ENCODE measurements at places on chromosomes 6 and 20. TPM values are rescaled to one million over a fixed set of nuclear protein-coding genes. Genes with fewer than 3 reads are reported as not detected.

BACH2 gene
- 4.1 TPM for total RNA-seq

DNA sequence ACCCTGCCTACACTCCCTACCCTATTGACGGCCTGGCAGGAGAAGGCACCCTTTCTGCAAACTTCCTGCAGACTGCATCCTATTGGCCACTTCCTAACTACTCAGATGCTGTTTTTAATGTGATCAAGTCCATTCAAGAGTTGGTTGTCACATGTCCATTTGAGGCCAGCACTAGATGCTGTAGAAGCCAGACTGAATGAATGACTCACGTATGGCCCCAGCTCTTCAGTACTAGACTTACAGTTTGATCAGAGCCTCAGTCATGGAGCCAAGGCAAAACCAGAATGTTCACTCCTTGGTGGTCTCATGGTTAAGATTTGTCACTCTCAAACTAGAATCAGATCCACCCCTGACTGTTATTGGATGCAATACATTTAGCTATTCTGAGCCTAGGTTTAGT, 101.7 kb downstream of the OPRM1 start:
- DNase-seq = no peak

GRCh38 chr20:58566981-58567380, 51.8 kb upstream of the APCDD1L start:
- no peak for DNase-seq

ARFGEF3 gene
- 8.8 TPM for total RNA-seq

DTD1 gene
- total RNA-seq = 65.4 TPM

- peak; percentile 23 for DNase-seq
These were observed 176.3 kb downstream of the ADGRG6 start for GRCh38 chr6:142478117-142478516.

DNA sequence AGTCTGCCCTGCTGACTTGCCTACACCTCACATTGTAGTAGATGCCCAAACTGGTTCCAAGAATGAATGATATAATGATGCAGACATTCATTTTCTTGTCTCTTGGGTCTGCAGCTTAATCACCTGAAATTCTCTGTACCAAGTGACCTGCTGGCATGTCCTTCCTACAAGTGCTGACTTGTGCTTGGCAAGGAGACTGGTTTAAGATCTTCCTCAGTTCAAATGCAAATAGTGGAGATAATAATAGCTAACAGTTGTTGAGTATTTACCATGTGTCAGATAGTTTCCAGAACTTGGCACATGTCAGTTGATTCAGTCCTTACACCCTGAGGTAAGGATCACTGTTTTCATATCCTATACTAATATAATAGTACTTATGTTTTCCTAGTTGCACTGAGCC, 223.4 kb downstream of the SLC24A3 start:
- DNase-seq = no peak

DNA sequence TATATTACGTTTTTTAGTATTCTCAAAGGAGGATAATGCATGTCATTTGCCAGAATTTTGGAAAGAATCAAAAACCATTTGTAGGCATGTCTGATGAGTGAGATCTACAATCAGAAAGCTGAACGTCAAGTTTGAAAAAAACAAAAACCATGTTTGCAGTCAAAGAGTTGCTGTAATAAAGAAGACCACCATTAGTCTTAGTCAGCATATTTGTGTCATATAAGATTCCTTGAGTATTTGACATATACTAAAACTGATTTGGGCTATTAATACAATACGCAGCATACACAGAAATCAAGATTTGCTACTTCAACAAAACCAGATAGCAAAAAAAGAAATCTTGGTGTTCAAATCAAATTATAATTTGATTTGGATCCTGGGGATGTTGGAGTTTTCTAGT, 247.5 kb downstream of the SAMD5 start:
- DNase-seq = no peak

GRCh38 chr20:48406912-48407340, 420.9 kb downstream of the PREX1 start:
- no peak for DNase-seq

GRCh38 chr6:105067329-105067728, 110.4 kb downstream of the LIN28B start:
- no peak for DNase-seq

ISM1 gene
- 0.05 TPM for total RNA-seq

GRCh38 chr6:168906391-168906790, 347.3 kb downstream of the THBS2 start:
- DNase-seq = peak; percentile 51

- DNase-seq = no peak
These were observed 10.7 kb downstream of the TBXT start for GRCh38 chr6:166156942-166157341.

- DNase-seq = no peak
These were observed 39.5 kb downstream of the CD40 start for GRCh38 chr20:46157625-46158024.

DNA sequence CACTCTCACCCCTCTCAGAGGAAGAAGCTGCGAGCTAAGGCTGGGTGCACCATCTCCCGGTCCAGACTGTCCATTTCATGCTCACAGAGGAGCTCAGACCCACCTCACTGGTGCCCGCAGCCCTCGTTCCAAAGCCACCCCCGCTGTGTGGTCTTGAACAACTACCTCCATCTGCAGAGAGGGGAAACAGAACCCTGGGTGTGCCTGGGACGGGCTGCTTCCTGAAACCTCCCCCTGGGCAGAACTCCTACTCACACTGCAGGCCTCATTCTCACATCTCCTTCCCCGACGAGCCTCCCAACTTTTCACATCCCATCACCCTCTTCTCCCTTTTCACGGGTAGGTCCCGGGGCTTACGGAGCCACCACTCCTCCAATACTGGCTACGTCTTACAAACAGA, 18.1 kb downstream of the PMEPA1 start:
- DNase-seq = no peak

KCNK15 gene
- not detected for total RNA-seq

DNA sequence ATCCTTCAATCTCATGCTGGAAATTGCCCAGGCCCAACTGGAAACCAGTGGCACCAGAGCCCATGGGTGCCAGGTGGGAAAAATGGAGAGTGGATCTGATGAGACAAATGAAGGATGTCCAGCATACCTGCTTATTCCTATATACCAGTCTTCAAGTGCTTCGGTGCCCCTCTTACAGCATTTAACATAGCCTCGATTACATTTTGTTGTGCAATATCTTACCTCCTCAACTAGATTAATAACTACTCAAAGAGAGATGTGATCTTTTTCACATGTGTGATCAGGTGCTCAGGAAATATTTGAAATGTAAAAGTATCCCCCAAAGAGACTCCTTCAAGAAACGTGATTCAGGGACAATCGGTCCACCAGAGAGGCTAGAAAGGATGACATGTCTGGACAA, 4.8 kb upstream of the ANKRD66 start:
- no peak for DNase-seq

GRCh38 chr6:105607636-105608621, 205.0 kb upstream of the PREP start:
- DNase-seq = no peak

NAPB gene
- 7.1 TPM for total RNA-seq

ADGRG6 gene
- 3.0 TPM for total RNA-seq

DNA sequence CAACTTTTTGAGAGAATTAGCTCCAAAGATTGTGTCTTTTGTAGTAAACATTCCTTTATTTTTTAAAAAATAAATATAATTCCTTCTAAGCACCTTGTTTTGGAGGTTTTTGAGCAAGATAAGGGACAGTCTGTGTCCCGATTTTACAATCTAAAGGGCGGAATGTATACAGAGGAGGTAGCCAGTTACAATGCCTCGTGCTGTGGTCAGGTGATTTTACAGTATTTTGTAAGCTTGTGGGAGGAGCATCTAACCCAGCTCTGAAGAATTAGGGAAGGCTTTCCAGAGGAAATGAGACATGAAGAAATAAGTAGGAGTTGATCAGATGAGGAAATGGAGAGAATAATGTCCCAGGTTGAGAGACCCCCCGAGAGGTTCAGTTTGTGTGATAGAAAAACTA, 1.3 kb downstream of the HINT3 start:
- DNase-seq = peak; percentile 23

ULBP3 gene
- 10.3 TPM for total RNA-seq

HEY2 gene
- total RNA-seq = 0.22 TPM

ACAT2 gene
- total RNA-seq = 88.6 TPM

GRCh38 chr20:53847139-53847836, 223.1 kb downstream of the BCAS1 start:
- no peak for DNase-seq

DNA sequence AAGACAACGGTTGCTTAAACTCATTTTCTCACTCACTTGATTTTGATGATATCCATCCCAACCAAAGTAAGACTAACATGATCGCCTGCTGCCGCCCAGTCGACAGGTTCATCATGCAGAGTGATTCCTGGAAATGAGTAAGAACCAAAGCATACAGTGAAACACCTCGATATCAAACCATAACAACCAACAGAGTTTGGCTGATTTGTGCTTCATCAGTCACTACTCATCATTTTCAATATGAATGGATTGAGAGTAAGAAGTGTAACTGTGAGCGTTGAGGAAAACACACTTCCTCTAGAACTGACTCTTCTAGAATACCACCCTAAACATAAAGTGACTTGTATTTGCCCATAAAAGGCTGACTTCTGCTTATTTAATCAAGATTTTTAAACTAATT, 29.2 kb upstream of the ALDH8A1 start:
- no peak for DNase-seq

DNA sequence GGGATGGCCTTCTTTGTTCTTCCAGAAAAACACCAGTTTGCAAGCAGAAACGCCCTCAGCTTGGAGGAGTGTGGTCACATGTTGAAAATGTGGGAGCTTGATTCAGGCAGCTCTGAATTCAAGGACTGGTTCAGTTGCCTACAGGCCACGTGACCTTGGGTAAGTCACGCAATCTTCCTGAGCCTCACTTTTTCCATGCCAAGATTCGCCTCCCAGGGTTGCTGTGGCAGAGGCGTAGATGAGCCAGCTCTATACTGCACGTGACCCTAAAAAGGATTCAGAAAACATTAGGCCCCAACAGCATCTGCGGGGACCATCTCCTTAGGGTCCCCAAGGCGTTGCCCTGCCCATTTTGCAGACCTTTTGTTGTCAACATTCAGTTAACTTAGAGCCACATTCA, 112.0 kb upstream of the SNX9 start:
- no peak for DNase-seq

- no peak for DNase-seq
These were observed 394.5 kb downstream of the CDC5L start for GRCh38 chr6:44781912-44782597.

PCNA gene
- total RNA-seq = 450 TPM

- no peak for DNase-seq
These were observed 10.8 kb upstream of the FKBP1A start for GRCh38 chr20:1403624-1404023.

ENPP1 gene
- 34.0 TPM for total RNA-seq

GRCh38 chr20:48688579-48688978, 139.2 kb downstream of the PREX1 start:
- DNase-seq = no peak

OR2H2 gene
- not detected for total RNA-seq

GRCh38 chr20:52269321-52269720, 77.7 kb upstream of the ZFP64 start:
- DNase-seq = peak; percentile 96

LY6G6C gene
- not detected for total RNA-seq

DNA sequence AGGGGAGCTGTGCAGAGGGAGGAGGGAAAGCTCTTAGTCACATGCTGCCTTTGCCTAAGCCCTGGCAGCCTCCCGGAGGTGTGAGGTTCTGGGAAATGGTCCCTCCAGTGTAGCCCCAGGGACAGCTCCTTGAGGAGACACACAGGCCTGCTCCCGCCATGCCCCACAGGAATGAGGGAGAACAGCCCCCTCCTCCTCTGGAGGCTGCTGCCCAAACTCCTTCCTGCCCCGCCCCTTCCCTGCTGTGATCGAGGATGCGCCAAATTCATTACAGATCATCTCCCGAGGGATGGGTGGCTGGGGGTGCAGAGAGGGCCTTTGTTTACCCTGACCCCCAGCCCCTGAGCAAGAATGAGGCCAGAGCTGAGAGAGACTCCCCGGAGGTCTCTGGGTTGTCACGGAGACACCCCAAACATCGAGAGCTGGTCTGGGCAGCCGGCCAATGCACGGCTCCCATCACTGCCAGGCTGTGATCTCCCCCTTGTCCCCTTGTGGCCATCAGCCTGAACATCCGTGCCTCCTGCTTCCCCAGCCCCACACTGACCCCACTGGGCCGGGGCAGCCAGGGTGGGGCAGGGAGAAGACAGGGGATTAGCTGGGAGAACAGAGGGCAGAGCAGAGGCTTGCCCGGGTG, 8.4 kb downstream of the CYP21A2 start:
- DNase-seq = peak; percentile 65

EYA4 gene
- 36.8 TPM for total RNA-seq

SAMD3 gene
- not detected for total RNA-seq

- no peak for DNase-seq
These were observed 426.6 kb downstream of the PKHD1 start for GRCh38 chr6:51660767-51661166.

- no peak for DNase-seq
These were observed 159.8 kb upstream of the GGTLC1 start for GRCh38 chr20:24148372-24148771.

DNA sequence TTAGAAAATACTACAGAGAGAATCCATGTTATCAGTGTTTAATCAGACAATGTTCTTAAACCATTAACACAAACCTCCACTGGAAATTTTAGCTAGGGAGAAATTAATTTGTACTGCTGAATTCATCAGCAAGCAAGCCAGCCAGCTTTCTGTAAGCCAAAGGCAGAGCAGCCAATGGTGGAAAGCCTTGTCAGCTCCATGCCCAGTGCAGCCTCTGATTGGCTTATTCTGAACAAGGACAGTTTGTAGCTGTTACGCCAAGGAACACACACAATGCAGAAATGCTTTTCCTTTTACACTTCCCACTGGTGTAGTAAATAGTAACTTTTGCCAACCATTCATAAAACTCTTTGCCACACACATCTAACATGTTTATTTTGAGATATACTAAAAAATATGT, 265.0 kb downstream of the TENT5A start:
- DNase-seq = peak; percentile 73

- no peak for DNase-seq
These were observed 36.0 kb upstream of the SMIM29 start for GRCh38 chr6:34284563-34285447.

LTB gene
- not detected for total RNA-seq

GRCh38 chr20:31948008-31948407, 3.8 kb downstream of the PDRG1 start:
- peak; percentile 32 for DNase-seq

SPATA25 gene
- total RNA-seq = 2.1 TPM

DNA sequence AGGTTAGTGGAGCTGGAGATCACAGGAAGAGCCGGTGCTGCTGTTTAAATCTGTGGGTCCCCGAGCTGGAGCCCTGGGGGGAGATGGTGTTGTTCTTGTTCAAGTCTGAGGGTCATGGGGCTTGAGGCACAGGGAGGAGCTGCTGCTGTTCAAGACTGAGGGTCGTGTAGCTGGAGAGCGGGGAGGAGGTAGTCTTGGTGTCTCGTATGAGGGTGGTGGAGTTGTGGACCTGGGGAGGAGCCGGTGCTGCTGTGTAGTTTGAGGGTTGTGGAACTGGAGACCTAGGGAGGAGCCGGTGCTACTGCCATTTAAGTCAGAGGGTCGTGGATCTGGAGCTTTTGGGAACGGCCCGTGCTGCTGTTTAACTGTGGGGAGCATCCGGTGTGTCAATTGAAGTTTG, 112.2 kb upstream of the SULF2 start:
- DNase-seq = no peak

MEP1A gene
- total RNA-seq = not detected

CTSZ gene
- total RNA-seq = not detected

Data from SJCRH30 (cell line).